ENCODE measurements at places on chromosomes 12 and 14. TPM values are rescaled to one million over a fixed set of nuclear protein-coding genes. Genes with fewer than 3 reads are reported as not detected.

GRCh38 chr14:21032326-21033132 is 2.1 kb downstream of the RNASE13 start:
- no peak for DNase-seq

The GOLGA5 gene
- 19.9 TPM for total RNA-seq

The ERP29 gene
- 42.2 TPM for total RNA-seq

- no peak for DNase-seq
These were observed 27.5 kb upstream of the PTGR2 start for GRCh38 chr14:73824127-73824526.

- peak; percentile 55 for DNase-seq
These were observed 57.9 kb downstream of the PDE3A start for GRCh38 chr12:20426191-20426590.

DNA sequence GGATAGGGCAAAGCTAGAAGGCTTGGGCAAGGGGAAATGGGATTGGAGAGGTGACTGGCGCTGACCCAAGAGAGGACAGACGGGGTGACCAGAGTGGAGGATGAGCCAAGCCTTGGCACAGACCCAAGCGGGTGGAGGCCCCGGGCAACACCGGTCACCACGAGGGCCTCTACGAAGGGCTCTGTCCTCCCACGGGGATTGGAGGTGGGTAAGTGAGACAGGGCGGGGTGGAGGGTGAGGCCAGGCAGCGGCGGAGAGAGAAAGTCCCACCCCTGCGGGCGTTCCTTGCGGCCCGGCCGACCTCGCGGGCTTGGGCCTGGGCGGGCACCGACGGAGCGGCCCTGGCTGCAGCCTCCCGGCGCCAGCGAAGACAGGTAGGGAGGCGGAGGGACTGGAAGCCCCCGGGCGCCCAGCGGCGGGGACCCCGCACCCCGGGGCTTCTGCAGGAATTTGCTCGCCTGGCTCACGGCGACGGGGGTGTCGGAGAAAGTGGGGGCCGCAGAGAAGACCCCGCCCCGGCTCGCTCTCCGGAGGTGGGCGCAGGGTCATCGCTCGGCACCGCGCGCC is at the start of gene PAPLN:
Gene PAPLN, plus strand, starts transcription at position 288 of the 567 bp plus-strand sequence. CDS start 2,273 bp downstream, outside the sequence.
- DNase-seq, result no peak

- DNase-seq, result no peak
These were observed 4.9 kb upstream of the PLXNC1 start for GRCh38 chr12:94143438-94143837.

- no peak for DNase-seq
These were observed 19.9 kb upstream of the RASSF8 start for GRCh38 chr12:25938581-25938980.

DNA sequence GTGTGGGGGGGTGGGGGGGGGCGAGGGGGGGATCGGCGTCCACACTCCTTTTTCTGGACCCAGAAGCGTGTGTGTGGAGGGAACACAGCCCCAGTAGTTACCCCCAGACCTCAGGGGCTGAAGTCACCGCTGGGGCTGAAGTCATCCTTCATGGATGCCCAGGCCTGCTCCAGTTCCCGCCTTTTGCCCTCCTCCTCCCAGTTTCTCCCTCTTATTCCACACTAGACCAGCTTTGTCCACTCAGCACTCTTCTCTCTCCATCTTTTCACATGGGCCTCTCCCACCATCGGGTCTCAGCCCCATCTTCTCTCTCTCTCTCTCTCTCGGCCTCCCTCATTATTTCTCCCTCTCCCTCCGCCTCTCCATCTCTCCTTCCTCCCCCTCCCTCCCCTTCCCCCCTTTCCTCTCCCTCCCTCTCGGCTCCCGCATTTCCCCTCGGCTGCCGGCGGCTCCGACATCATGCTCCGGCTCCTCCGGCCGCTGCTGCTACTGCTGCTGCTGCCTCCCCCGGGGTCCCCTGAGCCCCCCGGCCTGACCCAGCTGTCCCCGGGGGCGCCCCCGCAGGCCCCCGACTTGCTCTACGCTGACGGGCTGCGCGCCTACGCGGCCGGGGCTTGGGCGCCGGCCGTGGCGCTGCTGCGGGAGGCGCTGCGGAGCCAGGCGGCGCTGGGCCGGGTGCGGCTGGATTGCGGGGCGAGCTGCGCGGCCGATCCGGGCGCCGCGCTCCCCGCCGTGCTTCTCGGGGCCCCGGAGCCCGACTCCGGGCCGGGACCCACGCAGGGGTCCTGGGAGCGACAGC is at the start of gene P3H3:
Gene P3H3, plus strand, starts transcription at position 426 of the 799 bp plus-strand sequence. Its CDS starts 34 bp downstream, at position 460.
- DNase-seq, result peak; percentile 41

- no peak for DNase-seq
These were observed 131.6 kb downstream of the SEC23A start for GRCh38 chr14:38971258-38971921.

GRCh38 chr12:29944269-29945000 is 160.7 kb upstream of the TMTC1 start:
- DNase-seq, result no peak

- peak; percentile 79 for DNase-seq
These were observed 62.7 kb downstream of the RASSF3 start for GRCh38 chr12:64672925-64673409.

DNA sequence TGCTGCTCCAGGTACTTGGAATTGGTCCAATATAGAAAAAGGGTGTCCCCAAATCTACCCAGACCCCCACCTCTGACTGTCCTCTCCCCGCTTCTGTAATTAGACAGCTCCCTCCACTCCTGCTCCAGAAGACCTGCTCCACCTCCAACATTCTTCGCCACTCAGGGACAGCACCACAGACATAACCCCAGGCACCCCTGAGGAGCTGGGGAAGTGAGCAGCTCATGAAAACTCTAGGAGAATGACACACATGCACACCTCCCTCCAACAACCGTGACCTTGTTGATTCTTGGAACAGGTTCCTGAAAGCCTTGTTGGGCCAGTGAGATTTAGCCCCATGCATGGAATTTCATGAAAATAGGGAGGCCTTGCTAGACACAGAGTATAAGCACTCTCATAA is 8.2 kb downstream of the KRT4 start:
- no peak for DNase-seq

DNA sequence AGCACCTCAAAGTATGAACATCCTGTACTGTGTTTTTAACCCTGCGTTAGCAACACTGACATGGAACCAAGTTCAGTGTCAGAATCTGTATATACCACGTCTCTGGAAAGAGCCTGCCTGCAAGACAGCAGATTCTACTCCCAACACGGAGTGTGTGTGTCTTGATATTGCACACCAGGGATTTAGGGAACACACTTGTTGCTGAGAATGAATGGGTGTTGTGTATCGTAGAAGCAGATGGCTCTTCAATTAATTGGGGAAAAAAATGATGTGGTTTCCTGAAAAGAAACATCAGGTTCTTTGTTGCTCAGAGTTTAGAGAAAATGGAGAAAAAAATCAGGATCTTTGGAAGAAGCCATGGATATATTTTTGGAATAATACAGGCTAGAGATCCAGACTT is 170.8 kb downstream of the EGLN3 start:
- no peak for DNase-seq

GRCh38 chr14:24578558-24578957 is 2.5 kb upstream of the CTSG start:
- no peak for DNase-seq

DNA sequence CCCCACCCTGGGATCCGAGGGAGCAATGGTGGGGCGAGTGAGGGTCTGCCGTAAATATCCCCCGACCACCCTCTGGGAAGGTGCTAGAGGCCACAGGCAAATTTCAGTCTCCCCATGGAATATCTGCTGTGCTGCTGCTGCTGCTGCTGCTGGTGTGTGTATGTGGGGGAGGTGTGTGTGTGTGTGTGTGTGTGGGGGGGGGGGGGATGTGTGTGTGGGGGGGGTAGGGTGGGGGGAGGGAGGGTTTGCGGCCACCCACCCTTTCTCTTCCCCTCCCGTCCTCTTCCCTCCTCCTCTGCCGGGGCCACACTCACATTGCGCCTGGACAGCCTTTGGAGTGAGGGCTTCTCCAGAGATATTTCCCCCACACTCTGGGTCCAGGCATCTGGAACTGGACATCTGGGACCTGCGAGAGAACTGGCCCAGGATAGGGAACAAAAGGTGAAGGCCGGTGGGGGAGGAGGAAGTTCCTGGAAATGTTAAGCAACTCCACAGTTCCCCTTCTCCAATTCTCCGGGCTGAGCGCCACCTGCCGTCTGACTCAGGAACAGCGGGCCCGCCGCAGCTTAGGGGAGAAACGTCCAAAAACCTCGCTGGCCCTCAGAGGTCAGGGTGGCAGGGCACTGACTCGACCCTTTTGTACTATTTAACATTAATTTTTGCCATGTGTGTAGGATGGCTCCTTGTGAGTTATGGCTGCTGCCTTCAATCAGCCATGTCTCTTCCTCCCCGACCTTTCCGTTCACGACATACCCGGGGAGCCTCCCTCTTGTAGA is at the start of gene C1RL:
Gene C1RL, minus strand, starts transcription at position 419 of the 776 bp plus-strand sequence. Its CDS starts 34 bp downstream, at position 385.
- peak; percentile 92 for DNase-seq

The SMCO2 gene
- total RNA-seq, result not detected

DNA sequence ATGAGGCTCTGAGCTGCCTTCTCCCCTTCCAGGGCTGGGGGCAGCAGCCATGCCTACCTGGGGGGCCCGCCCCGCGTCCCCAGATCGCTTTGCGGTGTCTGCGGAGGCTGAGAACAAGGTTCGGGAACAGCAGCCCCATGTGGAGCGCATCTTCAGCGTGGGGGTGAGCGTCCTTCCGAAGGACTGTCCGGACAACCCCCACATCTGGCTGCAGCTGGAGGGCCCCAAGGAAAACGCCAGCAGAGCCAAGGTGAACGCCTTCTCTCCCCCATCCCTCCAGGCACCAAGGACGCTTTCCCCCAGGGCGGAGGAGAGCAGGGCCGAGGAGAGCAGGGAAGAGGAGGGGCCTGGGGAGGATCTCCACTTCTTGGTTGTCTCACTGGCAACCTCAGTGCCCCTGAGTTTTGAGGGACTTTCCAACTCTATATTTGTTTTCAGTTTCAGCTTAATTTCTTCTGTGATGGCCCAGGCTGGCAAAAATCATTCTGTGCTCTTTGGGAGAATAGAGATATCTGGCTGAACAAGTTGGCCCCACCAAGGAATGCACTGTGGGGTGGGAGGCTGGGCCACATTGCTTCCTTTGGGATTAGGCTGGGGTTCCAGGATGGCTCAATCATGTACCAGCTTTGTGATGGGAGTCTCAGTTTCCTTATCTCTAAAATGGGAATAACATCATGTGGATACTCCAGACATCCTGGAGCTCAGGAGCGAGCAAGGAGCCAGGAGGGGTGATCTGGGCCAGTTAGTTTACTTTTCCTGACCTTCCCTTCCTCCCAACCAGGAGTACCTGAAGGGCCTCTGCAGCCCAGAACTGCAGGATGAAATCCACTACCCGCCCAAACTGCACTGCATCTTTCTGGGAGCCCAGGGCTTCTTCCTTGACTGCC is 1.2 kb downstream of the KHNYN start:
- DNase-seq, result peak; percentile 56

DNA sequence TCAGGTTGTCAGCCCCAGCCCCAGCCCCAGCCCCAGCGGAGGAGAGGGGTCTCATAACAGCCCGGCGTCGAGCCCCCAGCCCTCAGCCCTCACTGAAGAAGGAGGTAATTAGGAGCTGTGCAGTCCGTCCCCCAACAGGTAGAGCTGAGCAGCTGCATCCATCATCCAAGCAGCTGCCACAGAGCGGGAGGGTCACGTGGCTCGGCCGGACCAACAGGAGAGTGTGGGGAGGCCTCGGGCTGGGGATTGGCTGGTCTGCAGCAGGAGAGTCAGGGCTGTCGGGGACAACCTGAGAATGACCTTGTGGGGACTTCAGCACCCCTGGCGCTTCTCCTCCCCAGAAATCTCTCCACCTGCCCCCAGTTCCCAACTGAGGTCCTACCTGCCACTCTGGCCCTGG is 29.6 kb downstream of the SMUG1 start:
- no peak for DNase-seq
